ENCODE measurements at places on chromosomes 16 and 17. TPM values are rescaled to one million over a fixed set of nuclear protein-coding genes. Genes with fewer than 3 reads are reported as not detected.

Gene NXPH3
- 18.4 TPM for total RNA-seq

Gene SEPTIN1
- total RNA-seq: 3.7 TPM

Gene SLFN12L
- 12.3 TPM for total RNA-seq

Gene SDR42E1
- total RNA-seq: 4.2 TPM

Gene FOXN1
- 3.4 TPM for total RNA-seq

DNA sequence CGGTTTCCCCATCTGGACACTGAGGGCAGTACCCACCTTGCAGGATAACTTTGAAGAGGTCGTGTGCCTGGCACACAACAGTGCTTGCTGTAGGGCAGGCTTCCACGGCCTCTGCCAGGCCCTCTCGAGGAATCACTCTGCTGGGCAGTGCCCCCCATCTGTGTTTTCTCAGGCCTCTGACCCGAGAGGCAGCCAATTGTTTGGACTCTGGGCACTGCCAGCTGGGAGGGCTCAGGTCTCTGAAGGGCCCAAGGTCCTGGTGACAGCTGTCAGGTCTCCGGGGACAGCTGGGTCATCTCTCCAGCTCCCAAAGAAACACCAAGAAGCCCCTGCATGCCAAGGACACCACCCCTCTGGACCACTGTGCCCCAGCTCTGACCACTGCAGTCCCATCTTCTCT lies 1.0 kb upstream of the RAB26 start:
- H3K36me3 ChIP-seq: no peaks in the 10 kb centered on the region
- H3K4me1 ChIP-seq: peaks cover 48% of the 10 kb centered on the region
- peak overlapping the region; percentile 81 for H3K27ac ChIP-seq
- H3K4me3 ChIP-seq: no peak overlapping the region
- no peaks in the 10 kb centered on the region for H3K27me3 ChIP-seq
- DNase-seq: no peak

- no peak overlapping the region for H3K27ac ChIP-seq
- no peak overlapping the region for H3K4me3 ChIP-seq
Observed at GRCh38 chr16:14358697-14359305, 271.3 kb downstream of the PARN start.

- H3K4me1 ChIP-seq: no peaks in the 10 kb centered on the region
- no peaks in the 10 kb centered on the region for H3K36me3 ChIP-seq
- H3K4me3 ChIP-seq: no peak overlapping the region
- no peak overlapping the region for H3K27ac ChIP-seq
- DNase-seq: peak; percentile 49
Observed at GRCh38 chr17:62870552-62870971, 62.4 kb upstream of the MARCHF10 start.

GRCh38 chr17:34755371-34755770 lies 176.0 kb downstream of the TMEM132E start:
- no peaks in the 10 kb centered on the region for H3K36me3 ChIP-seq
- H3K27me3 ChIP-seq: no peaks in the 10 kb centered on the region
- H3K4me1 ChIP-seq: no peaks in the 10 kb centered on the region
- no peak overlapping the region for H3K4me3 ChIP-seq

Measured in vagina (tissue), 2 donors.